ENCODE measurements at places on chromosomes 7 and 10.
A peak's percentile ranks its signal among the peaks of the same experiment; 100 is the strongest.

DNA sequence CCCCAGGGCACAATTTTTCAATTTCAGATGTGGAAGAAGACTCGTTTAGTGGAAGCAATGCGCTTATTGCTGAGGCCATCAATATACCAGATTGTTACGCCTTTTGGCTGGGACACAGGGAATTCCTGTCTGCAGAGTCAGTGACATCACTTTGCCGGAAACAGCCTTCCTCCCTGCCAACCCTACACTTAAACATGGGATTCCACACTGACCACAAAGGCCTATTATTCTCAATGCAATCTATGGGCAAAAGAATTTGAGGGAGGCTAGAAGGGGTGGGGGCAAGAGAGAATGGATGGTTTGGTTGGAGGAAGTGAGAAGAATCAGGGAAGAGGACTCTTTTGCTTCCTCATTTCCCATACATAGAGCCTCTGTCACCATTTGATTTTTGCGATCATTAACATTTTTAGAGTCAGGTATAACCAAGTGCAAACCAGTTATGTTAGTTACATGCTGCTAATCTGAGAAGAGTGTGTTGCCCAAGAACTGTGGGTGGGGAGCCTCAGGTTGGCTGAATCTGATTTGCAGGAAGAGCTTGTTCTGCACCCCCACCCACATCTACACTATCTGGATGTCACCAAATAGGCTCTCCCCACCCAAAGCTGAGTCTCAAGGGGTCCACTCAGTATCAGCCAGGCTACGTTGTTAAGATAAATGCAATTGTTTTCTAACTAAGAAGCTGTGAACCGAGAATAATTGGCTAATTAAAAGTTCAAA lies 58.2 kb downstream of the ENTPD1 start:
- DNase-seq, result peak; percentile 62

GRCh38 chr7:139993169-139993568 lies 69.6 kb downstream of the PARP12 start:
- DNase-seq, result no peak

- peak; percentile 77 for DNase-seq
Measured at GRCh38 chr10:77377678-77378352, 259.8 kb downstream of the KCNMA1 start.

DNA sequence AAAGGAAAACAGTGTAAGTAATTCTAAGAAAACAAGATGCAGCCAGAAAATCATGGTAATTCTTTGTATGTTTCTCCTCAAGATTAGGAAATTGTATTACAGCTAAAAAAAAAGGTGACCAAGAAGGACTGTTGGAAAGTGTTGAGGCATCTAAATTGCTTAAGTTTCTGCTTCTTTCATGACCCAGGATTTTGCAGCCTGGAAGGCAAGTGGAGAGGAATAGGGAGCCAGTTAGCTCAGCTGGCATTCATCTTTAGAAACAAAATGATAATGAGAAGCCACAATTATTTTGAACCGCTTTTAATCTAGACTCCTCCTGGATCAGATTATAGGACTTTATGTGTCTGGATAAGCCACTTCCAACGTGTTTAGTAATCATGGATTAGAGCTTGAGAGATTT lies 56.8 kb upstream of the TMEM229A start:
- DNase-seq, result no peak

DNA sequence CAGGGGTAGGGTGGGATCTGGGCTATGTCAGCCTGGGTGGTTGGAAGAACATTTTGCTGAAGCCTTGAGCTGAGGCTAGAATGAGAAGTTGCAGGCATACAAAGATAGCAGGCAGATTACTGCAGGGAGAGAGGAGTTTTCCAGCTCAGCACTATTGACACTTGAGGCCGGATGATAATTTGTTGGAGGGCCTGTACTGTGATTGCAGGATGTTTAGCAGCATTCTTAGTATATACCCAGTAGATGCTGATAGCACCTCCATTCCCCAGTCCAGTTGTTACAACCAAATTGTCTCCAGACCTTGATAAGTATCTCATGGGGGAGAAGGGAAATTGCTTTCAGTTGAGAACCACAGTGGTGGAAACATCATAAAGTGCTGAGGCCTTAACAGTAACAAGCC lies 158.6 kb upstream of the CHRM2 start:
- no peak for DNase-seq

DNA sequence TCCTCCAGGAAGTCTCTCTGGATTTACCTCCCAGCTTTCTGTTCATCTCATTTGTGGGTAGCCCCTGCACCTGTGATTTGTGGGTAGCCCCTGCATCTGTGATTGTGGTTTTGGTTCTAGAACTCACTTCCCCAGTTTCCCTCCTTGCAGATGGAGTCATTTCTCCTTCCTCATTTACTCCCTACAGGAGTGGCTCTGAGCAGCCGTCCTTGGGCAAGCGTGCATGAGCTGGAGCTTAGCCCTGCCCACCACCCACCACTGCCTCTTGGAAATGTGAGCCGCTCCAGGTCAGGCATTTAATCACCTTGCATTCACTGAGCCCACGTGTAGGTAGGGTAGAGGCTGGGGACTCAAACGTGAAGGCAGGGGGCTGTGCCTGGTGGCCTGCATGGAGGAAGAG lies 8.2 kb downstream of the COL26A1 start:
- DNase-seq, result no peak

GRCh38 chr10:49164559-49165188 lies 23.5 kb downstream of the TMEM273 start:
- peak; percentile 48 for DNase-seq

DNA sequence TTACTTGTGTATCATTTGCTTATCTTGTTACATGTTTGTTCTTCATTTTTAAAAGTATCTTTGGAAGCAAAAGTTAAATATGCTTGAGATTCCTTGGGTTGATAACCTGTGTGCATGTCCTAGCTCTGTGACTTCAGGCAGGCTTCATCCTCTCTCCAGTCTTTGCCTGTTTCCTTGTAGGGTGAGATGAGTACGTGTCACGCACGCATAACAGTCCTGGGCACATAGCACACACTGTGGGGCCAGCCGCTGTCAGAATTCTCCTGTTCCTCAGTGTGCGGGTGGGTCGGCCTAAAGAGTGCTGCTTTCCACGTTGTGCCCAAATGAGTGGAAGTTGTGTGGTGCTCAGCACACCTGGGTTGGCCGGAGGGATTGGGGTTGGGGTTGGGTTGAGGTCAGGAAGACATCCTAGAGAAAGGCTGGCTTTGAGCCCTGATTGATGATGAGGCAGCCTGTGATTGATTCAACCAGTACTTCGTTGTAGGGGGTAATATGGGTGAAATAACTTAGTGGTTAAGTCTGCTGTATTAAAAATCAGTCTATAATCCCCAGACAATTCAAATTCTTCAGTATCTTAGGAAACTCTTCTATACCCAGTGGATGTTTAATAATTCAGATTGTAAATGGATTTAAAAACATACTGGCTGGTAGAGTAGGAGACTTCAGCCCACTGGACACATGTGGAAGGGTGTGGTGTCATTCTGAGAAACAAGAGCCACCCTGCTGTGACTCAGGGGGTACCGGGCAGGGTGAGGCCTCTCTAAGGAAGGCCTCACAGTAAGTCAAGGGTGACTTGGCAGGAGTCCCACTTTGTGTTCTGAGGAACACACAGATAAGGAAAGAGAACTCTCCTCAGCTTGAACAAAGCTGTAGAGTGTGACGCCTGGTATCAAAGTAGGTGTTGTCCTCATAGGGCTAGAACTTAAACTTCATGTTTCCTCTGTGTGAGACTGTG lies 54.8 kb downstream of the DAGLB start:
- peak; percentile 95 for DNase-seq

- no peak for DNase-seq
Measured at GRCh38 chr7:17844022-17844421, 96.3 kb downstream of the SNX13 start.

GRCh38 chr10:50501478-50501877 lies 122.3 kb downstream of the SGMS1 start:
- peak; percentile 6 for DNase-seq

- no peak for DNase-seq
Measured at GRCh38 chr7:3307435-3307834, 6.4 kb downstream of the SDK1 start.

DNA sequence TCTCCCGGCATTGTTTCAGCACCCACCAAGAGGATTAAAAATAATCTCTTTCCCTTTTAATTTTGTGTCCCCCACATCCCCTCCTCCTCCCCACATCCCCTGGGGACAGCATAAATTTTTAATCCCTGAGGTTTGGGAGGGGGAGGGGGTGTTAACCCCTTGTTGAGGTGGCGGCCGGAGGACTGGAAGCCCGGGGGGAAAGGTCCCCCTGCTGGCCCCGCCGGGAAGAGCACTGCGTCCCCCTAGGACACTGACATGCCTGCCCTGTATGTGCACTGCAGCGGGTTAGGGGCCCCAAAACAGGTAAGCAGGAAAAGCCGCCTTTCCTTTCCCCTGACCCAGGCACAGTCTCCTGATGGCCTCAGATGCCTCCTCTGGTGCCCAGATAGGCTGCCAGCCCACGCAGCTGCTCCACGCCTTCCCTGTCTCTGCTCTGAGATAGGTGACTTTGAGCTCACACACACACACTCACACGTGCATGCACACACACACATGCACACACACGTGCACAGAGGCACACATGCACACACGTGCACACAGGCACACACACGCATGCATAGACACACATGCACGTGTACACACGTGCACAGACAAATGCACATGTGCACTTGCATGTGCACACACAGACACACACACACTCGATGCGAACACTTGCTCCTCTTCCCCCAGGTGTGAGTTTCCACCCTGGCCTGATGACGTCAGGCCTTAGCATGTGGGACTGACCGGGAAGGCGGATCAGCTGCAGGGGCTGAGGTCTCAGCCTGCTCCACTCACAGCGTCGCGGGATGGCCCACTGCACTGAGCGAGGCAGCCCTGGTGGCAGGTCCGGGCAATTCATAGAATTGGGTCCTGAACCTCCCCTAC lies 12.3 kb downstream of the CNPY1 start:
- DNase-seq, result peak; percentile 18

- DNase-seq, result no peak
Measured at GRCh38 chr10:133377025-133377817, 1.8 kb upstream of the PAOX start.

DNA sequence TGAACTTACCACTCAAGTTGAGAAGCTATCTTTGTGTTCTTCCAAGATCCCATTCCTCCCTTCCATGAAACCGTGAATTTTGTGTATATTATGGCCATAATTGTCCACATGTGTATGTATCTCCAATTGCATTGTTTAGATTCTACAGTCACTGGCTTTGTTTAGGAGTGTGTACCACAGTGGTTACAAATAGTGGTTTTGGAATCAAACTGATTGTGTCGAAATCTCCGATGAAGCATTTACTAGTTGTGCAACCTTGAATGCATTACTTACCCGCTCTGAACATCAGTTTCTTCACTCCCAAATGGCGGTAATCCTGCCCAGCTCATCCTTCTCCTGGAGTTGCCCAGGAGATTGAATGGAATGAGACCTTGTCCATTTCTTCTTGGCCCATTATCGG lies 145.0 kb upstream of the ZNF32 start:
- DNase-seq, result no peak

- DNase-seq, result no peak
Measured at GRCh38 chr7:27955011-27955410, 215.0 kb downstream of the TAX1BP1 start.

DNA sequence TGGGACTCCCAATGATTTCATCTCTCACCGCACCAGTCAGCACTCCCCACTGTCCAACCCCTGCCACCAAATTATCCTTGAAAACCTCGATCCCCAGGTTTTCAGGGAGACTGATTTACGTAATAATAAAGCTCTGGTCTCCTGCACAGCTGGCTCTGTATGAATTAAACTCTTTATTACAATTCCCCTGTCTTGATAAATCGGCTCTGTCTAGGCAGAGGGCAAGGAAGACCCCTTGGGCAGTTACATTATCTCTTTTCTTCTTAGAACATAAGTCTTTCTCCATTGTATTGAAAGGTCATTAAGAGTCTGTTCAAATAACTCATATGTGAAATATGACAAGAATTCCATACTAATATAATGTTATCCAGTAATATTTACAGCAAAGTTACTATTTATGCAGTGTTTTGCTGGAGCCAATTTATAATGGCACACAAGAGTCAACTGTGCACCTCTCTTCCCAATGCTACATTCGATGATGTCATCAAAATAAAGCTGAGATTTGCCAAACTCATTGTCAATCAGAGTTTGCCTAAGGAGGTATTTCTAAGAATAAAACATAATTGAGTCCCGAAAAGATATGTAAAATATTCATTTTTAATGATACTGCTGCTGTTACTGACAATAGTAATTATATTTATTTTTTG lies 1297.2 kb upstream of the LRRTM3 start:
- DNase-seq, result no peak

DNA sequence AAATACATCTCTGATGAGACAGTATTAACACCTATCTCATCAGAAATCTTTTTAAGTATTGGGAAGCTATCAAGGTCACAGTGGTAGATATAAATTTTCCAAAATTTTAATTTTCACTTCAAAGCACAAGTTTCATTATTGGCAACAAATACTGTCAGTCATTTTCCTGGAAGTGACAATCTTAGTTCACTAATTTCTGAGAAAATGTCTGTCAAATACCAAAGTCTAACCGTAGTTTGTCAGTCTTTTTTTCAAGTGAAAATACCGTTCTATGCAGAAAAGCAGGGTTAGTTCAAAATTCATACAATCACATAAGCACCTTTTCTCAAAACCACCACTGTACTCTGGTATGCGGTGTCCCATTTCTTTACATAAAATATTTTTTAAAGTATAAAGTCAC lies 40.4 kb downstream of the CACUL1 start:
- no peak for DNase-seq

- DNase-seq, result no peak
Measured at GRCh38 chr7:11480143-11480542, 351.9 kb downstream of the THSD7A start.

GRCh38 chr7:49001610-49002033 lies 77.3 kb downstream of the CDC14C start:
- peak; percentile 65 for DNase-seq

DNA sequence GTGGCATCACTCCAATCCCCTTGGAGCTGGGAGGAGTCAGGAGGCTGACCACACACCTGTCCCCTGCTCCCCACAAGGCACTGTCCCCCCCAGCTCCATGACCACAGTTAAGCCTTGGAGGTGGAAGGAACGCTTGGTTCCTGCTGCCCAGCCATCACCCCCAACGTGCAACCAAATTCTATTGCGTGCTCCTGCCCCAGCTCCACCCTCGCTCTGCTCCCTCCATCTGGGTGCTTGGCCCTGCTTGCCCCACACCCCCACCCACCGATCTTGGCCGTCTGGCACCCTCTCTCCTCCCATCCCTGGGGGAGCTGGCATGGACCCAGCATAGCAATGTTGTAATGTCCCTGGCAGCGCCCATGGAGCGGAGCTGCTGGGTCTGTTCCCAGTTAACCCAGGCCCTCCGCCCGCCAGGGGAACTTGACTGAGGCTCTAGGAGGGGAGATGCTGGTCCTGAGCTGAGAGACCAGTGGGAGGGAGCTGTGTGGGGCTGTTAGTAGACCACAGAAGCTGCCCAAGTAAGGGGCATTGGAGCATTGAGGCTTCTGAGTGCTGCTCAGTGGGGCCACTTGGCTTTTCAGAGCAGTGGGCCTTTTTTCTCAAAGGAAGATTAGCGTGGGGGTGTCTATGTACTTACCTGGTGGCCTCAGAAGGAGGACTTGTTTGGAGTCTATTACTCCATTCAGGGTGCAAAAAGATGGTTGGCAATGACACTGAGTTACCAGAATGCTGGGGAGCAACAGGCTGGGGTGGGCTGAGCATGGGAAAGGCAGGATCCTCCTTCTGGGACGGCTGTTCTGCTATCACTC lies 1.1 kb downstream of the EPHB6 start:
- no peak for DNase-seq

GRCh38 chr7:116443101-116443523 lies 56.4 kb upstream of the CAV2 start:
- peak; percentile 94 for DNase-seq

Data from kidney tubule cell (primary cell).